ENCODE measurements at places on chromosomes 3 and 15.

GRCh38 chr15:67091980-67092677 is 26.7 kb downstream of the SMAD3 start:
- no peak for DNase-seq

DNA sequence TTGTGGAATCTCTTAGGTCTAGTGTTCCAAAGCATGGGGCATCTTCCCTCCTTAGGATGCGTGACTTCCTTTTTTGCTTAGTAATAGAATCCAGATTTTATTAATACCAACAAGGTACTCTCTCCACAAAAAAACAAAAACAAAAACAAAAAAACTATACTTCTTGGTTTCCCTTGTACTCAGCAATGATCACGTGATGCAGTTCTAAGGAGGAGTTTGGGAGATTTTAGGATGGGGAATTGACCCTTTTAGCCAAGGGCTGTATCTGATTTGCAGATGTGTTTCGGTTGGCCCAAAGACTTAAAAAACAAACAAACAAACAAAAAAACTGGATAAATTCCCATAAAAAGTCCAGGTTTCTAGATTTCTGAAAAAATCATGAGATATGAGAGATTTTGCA is 12.6 kb upstream of the TMEM108 start:
- no peak for DNase-seq

- DNase-seq: no peak
Observed at GRCh38 chr3:169759256-169759655, 5.6 kb downstream of the TERC start.

- DNase-seq: no peak
Observed at GRCh38 chr15:41935566-41936020, 36.8 kb downstream of the EHD4 start.

DNA sequence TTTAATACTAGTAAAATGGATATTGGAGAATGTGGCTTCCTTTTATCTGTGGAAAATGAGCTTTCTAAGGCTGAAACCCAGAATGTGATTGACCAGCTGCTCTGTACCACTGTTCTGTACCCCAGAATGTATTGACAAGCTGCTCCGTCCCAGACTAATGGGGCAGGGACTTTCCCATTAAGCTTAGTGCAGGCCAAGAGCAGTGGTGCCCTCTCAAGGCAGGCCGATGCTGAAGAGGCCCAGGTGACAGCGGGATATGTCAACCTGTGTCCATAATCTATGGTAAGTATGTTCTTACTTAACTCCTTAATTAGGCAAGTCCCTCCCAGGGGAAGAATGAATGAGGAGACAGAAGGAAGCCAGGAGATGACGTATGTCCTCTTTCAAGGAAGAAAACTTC is 31.1 kb downstream of the SGO1 start:
- DNase-seq: no peak

- no peak for DNase-seq
Observed at GRCh38 chr15:88049506-88049905, 207.0 kb downstream of the NTRK3 start.

- DNase-seq: no peak
Observed at GRCh38 chr3:169430707-169431404, 232.7 kb downstream of the MECOM start.

DNA sequence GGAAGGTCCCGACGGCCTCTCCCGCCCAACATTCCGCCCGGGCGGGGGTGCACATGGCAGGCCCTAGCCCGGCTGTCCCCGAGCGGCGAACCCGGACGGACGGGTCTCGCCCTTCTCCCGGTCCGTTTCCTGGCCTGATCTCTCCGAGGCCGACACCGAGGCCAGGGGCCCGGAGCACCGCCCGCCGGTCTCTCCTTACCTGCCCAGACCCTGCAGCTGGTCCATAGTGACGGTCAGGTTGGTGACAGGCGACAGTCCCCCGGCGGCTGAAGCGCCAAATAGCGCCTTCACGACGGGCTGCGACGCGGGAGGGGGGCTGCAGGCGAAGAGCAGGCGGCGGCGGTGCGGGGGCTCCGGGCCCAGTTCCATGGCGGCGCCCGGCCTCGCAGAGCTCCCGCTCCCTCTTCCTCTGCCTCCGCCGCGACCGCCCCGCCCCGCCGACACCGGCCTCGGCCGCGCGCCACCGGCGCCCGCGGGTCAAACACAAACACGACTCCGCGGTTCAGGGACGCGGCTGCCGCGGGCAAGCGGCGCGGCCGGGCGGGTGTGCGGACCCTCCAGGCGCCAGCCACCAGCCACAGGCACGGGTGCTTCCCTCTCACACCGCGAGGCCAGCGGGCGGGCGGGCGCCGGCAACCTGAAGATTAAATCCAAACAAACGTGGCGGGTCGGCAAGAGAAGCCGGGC is 495 bp downstream of the CDC25A start:
- no peak for DNase-seq

- DNase-seq: no peak
Observed at GRCh38 chr3:194300936-194301335, 50.2 kb downstream of the CPN2 start.

- DNase-seq: no peak
Observed at GRCh38 chr15:58016581-58017175, 48.8 kb downstream of the ALDH1A2 start.

DNA sequence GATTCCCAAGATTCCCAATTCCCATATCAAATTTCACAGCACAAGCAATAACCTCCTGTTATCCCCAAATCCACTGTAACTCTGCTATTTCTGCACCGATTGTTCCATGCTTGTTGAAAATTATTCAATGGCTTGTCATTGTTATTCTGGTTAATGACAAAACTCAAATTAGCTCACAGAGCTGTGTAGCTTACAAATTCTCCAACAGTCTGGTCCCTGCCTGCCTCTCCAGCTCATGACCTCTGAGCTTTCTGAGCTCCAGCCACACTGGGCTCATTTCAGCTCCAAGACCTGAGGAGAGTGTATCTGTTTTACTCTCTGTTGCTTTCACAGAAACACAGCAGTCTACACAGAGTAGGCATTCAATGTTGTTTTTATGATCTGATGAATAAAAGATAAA is 3.3 kb downstream of the DPPA2 start:
- no peak for DNase-seq
